ENCODE measurements at places on chromosomes 6 and 20.

DNA sequence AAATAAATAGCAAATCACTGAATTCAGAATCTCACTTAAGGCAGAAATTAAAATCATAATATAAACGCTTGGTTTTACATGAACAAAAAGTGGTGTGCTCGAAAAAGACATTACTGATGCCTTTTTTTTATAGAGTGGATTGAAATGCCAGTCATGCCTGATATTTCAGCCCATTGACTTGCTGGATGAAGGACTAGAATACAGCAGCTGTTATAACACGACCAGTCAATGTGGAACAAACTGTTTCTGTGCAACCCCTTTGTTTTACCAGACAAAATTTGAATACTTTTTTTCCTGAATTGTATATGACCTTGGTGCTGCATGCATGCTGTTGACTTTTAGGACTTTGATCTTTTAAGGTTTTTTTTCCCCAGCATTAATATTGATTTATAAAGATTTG lies 150.0 kb downstream of the QKI start:
- no peak for ATAC-seq

DNA sequence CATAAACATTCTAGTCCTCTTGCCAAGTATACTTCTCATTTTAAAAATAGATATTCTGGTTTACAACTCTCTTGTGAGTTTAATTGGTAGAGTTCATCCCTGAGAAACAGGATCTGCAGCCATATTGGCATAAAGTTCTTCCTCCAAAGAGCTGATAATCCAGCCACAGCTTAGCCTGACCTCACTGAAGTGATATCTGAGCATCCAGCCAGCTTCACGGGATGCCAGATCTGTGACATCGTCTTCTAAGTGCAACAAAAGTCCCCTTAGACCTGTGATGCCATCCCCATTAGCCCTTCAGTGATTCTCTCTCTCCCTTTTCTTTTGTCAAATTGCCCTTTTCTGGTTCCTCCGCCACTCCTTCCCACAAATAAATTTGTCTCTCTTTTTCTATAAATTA lies 180.6 kb upstream of the STXBP5 start:
- no peak for ATAC-seq

DNA sequence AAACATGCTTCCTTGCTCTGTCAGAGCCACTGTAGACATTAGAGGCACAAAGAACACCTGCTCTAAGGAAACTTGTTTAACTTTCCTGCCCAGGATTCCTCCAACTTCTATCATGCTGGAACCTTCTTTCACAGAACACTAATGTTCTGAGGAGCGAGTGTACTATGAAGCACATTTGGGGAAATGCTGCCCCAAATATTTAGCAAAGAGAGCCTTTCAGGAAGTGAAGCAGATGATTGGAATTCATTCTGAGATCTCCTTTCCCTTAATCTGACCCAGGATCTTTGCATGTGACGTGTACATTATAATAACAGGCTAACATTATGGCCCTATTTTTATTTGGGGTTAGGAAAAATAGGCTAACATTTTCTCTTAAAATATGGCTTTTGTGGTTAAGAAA lies 21.0 kb upstream of the FYN start:
- no peak for ATAC-seq

- peak; percentile 39 for ATAC-seq
These were observed 585.3 kb upstream of the BTBD3 start for GRCh38 chr20:11332381-11332780.

GRCh38 chr6:30511169-30511546 lies 21.8 kb downstream of the HLA-E start:
- no peak for ATAC-seq

DNA sequence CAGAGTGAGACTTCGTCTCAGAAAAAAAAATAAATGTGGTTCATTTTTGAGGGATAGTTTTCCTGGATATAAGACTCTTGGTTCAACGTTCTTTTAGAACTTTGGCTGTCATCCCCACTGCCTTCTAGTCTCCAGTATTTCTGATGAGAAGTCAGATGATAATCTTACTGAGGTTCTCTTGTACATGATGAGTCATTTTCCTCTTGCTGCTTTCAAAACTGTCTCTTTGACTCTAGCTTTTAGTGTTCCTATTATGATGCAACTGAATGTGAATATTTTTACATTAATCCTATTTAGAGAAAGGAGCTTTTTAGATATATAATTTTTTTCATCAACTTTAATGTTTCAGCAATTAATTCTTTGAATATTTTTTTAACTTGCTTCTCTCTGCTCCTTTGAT lies 46.0 kb upstream of the OR14J1 start:
- ATAC-seq, result no peak

DNA sequence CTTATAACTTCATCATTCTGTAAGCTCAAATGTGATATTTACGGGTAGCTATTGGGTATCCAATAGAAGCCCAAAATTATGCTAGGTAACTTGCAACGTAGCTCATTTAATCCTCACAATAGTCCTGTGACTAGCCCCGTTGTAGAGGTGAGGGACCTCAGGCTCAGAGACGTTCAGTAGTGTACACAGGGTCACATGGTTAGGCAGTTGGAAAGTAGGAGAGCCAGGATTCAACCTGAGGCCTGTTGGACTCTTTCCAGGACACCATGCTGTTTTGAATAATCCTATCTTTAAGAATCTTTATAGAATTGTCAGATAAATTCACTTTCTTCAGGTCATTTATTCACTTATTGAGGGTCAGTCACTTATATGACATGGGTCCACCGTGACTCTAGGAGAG lies 9.2 kb upstream of the ELOVL2 start:
- no peak for ATAC-seq

DNA sequence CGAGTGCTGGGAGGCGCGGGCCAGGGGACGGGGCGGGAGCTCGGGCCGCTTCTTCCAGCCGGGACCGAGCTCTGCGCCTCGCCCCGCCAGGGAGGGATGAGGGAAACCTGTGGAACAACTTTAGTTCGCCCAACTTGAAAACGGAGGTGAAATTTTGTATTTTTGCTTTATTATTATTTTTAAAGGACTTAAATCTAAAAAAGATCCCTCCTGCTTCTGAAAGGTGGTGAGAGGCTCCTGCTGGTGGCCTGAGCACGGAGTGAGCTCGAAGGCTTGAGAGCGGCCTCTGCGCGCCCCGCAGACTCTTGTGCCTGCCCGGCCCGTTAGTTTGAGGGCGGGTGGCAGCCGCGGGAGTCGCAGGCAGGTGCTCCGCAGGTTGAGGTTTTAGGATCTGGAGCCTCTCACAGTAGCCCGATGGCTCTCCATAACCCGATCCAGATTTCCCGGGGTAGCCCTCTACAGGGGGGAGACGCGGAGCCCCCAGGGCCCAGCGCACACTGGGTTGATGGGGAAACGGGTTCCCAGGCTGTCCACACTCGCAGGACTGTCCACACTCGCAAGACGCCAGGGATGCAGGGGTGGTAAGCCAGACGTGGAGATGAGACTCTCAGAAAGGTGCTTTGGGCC lies 46.2 kb upstream of the SUPT3H start:
- peak; percentile 6 for ATAC-seq

All from esophagus mucosa (tissue), 1 donor.